ENCODE measurements at places on chromosomes 7 and 10.

DNA sequence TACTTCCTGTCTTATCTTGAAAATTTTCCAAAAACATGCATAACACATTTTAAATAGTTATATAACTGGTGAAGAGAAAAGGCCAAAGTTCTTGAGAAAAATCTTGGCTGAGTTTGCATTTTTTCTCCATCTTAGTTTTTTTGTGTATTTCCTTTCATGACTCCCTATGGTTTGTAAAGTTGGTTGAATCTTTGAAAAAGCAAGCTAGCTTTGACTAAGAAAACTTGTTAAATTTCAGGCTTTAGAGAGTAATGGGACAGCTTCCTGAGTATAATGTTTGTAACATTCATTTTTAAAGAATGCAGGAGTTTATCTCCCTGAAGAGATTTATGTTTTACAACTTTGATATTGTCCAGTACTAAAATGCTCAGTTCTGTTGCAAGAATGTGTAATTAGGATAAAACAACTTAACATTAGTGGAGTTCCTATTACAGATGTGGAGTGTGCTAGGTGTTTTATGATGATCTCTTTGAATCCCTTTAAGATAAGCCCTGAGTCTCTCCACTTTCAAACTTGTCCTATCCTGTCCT lies 11.1 kb upstream of the HERPUD2 start:
- DNase-seq: no peak

DNA sequence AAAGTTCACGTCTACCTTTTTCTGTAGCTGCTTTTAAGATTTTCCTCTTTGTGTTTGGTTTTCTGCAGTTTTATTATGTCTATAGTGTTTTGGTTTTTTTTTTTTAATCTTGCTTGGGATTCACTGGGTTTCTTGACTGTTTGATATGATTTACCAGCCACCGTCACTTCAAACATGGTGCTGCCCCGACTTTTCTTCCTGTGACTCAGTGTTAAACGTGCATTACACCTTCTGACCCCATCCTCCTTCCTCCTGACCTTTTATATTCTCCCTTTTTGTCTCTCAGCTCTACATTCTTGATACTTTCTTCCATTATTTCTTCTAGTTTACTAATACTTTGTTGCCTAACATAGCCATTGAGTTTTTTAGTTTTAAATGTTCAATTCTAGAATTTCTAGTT lies 61.5 kb downstream of the GNA12 start:
- no peak for DNase-seq

DNA sequence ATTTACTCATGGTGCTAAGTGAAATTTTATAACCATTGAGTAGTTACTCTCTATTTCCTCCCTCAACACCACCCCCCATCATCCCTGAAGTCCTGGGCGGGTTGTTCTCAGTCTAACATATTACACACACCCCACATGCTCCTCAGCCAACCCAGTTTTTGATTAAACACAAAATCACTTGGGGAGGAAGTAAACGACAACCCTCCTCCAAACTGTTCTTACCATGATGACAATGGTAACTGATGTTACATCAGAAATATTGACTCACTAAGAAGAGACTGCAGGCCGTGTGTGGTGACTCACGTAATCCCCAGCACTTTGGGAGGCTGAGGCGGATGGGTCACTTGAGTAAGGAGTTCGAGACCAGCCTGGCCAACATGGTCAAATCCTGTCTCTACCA lies 44.2 kb downstream of the RAB11FIP2 start:
- no peak for DNase-seq

DNA sequence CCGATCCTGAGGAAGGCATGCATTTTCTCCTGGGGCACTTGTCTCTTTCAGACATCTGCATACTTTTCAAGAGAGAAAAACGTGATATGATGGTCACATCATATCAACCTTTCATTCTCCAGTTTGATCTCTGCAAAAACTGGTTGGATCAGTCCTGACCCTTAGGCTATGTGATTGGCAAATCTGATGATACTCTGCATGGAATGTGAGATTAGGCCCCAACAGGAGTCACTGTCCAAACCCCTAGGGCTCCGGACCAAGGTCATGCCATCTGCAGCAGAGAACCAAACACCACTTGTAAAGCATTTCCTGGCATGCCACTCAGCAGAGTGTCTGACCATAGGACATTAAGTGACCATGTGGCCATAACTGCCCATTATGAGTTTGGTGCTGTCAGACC lies 8.6 kb downstream of the GCK start:
- no peak for DNase-seq

- no peak for DNase-seq
Measured at GRCh38 chr10:101887775-101888174, 44.2 kb upstream of the KCNIP2 start.

GRCh38 chr7:81120803-81121202 lies 202.0 kb upstream of the SEMA3C start:
- no peak for DNase-seq

- DNase-seq: no peak
Measured at GRCh38 chr10:29730458-29730857, 95.7 kb upstream of the SVIL start.

DNA sequence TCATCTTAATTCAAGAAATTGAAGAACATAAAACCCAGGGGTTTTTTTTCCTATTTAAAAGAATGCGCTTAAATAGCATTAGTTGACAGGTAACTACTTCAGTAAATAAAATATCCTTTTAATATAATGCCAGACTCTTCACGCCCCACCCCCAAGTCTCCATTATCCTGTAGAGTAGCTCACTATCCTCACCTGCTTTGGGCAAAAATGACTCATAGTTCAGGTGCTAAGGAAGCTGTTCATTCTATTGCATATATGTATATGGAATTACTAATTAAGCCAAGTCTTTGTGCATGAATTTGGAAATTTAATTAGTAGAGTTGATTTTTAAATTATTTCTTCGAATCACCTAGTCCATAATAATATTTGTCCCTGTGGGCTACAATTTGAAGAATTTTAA lies 656.8 kb upstream of the ANKRD30A start:
- no peak for DNase-seq

DNA sequence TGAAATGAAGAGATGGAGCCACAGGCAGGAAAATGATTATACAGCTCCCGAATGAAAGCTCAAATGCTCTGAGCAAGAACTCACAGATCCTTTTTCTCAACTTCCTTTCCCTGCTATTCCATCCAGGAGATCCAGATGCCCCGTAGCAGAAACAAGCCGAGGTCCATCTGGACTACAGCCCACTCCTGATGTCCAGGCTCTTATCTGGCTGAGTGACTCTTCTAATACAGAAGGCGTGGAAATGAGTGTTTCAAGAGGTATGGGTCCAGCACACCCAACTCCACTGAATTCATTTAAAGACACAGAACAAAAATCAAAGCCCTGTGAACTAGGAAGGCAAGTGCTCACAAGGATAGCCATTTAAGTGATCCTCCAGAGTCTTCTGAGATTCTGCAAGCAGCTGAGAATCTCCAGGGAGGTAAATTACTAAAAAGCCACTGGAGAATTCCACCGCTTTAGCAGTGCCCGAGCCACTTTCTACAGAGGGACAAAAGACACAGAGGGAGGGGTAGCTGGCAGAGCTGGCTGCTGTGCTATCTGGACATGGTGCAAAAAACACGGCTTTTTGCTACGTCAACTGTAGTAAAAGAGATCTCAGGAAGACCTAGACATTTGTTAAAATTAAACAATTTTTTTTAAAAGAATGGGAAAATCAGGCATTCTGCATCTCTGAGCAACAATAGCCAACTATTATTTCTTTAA lies 24.5 kb downstream of the FAM171A1 start:
- no peak for DNase-seq

DNA sequence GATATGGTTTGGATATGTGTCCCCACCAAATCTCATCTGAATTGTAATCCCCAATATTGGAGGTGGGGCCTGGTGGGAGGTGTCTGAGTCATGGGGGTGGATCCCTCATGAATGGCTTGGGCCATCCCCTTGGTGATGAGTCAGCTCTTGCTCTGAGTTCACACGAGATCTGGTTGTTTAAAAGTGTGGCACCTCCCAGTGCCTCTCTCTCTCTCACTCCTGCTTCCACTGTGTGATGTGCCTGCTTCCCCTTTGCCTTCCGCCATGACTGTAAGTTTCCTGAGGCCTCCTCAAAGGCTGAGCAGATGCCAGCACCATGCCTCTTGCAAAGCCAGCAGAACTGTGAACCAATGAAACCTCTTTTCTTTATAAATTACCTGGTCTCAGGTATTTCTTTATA lies 4.8 kb upstream of the GCK start:
- no peak for DNase-seq

DNA sequence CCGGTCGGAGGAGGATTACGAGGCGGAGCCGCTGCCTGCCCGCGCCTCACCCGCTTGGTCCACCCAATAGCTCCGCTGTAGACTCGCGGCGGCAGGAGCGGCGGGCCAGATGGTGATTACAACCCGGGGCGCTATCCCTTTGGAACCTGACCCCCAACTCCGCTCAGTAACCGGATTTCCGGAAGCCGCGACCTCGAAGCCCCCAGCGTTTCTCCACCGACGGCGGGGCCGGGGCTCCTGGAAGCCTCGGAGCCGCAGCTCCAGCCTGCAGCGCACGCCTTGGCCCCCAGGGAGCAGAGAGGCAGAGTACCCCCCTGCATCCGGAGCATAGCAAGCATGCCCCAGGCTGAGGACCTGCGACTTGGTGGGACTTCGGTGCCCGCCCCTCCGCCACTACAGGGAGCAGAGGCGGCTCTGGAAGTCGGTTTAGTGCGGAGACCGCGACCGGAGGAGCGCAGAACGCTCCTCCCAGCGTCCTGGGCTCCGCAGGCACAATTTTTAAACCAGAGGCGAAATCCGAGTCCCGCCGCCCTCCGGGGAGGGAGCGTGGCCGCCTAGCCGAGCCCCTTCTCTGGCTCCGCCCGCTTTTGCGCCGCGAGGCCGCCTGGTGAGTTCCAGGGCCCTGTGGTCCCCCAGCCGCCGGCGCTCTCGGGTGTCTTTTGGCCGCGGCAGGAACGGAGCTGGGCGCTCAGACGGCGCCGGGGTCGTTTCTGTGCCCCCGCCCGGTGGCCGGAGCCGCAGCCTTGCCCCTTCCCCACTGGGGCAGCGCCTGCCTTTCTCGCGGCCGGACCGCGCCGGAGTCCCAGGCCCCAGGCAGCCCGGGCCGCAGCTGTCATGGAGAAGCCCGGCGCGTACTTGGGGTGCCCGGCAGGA lies 28.2 kb upstream of the BMS1 start:
- no peak for DNase-seq

- no peak for DNase-seq
Measured at GRCh38 chr7:156240532-156240931, 400.0 kb upstream of the RNF32 start.

DNA sequence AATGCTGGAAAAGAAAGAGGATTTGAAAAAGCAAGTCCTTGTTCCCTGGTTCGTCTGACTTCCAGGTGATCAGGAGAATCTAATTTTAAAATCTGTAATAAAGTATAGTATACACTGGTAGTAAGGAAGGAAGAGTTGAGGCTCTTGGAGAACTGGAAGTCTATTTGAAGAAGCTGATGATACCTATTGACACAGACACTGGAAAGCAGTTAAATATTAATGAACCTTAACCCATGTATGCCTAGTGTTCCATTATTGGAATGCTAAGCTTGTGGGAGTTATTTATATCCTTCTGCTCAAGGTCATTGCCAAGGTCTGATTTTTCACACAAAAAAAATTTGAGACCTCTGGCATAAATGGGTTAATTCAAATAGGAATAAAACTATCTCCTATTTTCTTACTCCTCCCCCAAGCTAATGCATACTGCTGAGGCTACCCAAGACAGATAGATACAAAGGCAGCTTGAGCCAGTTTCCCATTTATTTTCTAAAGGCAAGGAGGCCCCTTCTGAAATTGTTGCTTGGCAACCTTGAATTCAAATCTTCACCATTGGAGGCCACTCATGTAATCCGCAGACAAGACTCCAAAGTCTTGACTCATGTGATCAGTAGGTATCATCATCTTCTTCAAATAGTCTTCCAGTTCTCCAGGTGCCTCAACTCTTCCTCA lies 110.2 kb downstream of the FZD1 start:
- no peak for DNase-seq

- no peak for DNase-seq
Measured at GRCh38 chr10:122713091-122713885, 13.6 kb upstream of the C10orf120 start.

GRCh38 chr10:94172332-94172731 lies 178.6 kb downstream of the PLCE1 start:
- no peak for DNase-seq

GRCh38 chr10:102554531-102554930 lies 50.8 kb downstream of the SUFU start:
- DNase-seq: no peak

- DNase-seq: no peak
Measured at GRCh38 chr7:127882313-127882920, 148.8 kb downstream of the LRRC4 start.

DNA sequence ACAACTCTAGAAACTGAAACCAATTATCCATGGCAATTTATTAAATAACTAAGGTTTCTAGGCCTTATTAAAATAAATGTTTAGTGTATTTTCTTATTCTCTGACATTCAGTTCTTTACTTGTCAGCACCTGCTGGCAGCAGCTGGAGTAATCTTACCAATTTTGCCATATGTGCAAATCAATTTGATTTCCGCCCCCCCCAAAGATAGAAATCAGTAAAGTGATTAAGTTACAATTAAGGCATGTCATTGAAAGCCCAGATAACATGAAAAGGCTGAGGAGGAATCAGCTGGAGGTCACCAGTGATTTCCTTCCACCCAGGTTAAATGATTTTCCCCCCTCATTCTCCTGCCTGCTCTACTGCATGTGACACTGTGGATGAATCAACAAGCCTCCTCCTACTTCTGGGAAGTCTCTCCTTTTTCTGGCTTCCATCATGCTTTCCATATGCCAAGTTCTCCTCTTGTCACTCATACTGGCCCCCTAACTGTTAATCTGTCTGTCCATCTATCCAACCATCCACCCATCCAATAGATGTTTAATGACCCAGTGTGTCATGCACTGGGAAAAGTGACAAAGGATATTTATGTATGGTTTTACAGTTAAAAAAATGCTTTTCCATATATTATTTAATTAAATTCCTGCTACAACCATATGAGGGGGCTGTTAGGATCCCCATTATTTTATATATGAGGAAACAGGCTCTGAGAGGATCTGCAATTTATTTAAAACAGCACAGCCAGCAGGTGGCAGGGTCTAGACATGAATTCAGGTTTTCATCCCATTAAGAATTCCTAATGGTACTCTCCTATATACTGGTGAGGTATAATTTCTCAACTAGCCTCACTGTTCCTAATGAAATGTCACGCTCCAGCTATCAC lies 116.5 kb downstream of the ATXN7L1 start:
- no peak for DNase-seq

DNA sequence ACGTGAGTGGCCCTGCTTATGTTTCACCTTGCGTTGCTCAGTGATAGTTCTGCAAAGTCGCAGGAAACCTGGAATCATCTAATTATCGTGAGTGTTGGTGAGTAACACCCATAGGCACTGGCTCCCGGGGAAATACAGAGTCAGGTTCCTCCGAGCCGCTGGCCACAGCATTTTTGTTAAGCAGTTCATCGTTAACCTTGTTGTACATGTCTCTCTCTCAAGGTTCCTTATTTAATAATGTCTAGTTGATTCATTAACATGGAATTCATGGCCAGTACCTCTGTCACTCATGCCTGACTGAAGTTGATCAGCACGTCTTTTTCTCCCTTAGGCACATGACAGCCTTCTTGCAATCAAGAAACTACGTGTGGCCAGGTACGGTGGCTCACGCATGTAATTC lies 3.1 kb upstream of the ZFAND2A start:
- no peak for DNase-seq

- no peak for DNase-seq
Measured at GRCh38 chr10:103054621-103055020, 136.5 kb downstream of the CNNM2 start.

- DNase-seq: no peak
Measured at GRCh38 chr7:80357530-80357929, 154.3 kb downstream of the GNAT3 start.
